ENCODE measurements at places on chromosomes 4 and X. TPM values are rescaled to one million over a fixed set of nuclear protein-coding genes. Genes with fewer than 3 reads are reported as not detected.

Gene GLRB
- polyA plus RNA-seq = 7.2 TPM

Gene FRG1
- 26.2 TPM for polyA plus RNA-seq

Gene RTL3
- polyA plus RNA-seq = not detected

Gene IKBKG
- polyA plus RNA-seq = 15.2 TPM

Gene ABCB7
- polyA plus RNA-seq = 14.8 TPM
